ENCODE measurements at places on chromosomes 11 and 22.

DNA sequence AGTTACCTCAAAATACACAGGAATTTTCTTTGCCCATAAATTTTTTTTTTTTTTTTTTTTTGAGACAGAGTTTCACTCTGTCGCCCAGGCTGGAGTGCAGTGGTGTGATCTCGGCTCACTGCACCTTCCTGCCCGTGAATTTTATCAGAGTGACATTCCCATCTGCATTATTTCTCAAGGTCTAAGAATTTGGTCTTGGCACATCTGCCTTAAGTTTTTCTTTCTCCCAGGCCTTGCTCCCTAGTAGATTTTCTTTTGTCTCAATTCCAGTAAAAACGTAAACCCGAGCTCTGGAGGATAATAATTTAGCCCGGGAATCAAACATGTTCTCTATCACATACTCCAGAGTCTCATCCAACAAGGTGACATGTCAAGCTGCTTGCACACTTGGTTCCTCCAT lies 12.4 kb downstream of the TRIM6 start:
- no peak for DNase-seq

DNA sequence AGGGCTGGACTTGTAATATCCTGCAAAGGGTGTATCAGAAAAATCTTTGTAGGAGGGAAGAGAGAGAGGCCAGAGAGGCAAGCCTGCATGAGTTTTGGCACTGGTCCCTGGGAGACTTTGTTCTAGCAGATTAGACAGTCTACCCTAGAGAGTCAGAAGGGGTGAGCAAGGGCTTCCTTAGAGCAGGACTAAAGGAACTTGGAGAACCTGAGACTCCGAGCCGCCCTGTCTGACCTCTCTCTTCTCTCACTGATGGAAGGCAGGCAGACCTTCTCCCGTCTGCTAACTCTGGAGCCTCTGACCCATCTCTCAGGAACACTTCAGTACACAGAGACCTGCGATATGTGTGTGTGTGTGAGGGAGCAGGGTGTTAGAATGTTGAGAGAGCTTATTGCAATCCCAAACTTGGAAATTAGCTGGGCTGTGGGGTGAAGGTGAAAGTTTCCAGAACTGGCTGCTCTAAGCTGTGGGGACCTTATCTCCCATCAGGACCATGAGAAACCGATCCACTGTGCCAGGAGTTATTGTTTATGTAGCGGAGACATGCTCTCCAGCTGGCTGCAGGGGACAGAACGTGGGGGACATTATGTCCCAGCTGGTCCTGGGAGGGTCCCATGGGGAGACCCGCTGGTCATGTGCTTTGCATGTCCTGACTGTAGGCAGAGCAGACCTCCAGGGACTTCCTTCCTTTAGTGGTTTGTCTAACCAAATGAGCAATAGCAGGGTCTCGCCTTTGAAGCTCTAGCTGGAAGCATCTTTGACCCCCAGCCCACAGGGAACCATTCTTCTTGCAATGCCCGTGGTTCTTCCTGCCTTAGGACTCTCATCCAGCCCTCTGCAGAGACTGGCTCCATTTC lies 51.1 kb downstream of the TIMP3 start:
- DNase-seq: no peak

- no peak for DNase-seq
These were observed 1.2 kb downstream of the HIKESHI start for GRCh38 chr11:86303257-86303656.

- no peak for DNase-seq
These were observed 16.2 kb downstream of the PHRF1 start for GRCh38 chr11:592501-592900.

DNA sequence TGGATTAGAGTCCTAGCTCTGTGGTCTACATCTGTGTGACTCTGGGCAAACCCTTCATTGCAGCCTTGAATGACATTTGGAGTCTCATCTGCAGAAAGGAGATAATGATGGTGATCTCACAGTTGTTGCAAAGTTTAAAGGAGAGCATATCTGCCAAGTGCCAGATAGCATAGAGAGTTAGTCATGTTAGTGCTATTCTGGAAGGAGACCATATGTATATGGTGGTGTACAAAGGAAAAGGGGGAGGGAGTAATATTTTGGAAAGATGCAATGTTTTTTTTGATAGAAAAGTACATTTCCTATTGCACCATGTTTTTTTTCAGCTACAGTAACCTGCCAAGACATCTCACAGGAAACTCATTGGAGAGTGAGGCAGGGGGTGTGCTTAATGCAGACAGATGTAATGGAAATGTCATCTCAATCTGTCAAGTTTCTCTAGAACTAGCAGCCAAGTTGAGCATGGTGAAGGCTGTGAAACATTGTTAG lies 92.1 kb upstream of the NARS2 start:
- no peak for DNase-seq

GRCh38 chr22:43571181-43571580 lies 159.4 kb downstream of the MPPED1 start:
- no peak for DNase-seq

DNA sequence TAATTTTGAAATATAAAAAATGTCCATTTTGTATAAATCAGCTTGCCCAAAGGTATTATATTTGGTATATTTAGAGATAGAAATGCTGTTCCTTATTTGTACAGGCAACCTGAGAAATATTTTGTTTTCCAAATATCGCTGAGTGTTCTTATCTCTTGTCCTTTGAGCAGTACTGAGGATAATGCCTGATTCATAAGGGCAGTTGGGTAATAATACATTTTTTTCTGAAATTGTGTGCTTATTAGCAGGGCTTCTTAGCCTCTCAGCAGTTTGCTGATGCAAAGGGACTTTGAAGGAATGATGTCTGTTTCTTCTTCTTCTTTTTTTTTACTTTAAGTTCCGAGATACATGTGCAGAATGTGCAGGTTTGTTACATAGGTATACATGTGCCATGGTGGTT lies 69.1 kb downstream of the LDLRAD3 start:
- no peak for DNase-seq

- DNase-seq: no peak
These were observed 59.1 kb upstream of the SCUBE2 start for GRCh38 chr11:9150501-9150900.

DNA sequence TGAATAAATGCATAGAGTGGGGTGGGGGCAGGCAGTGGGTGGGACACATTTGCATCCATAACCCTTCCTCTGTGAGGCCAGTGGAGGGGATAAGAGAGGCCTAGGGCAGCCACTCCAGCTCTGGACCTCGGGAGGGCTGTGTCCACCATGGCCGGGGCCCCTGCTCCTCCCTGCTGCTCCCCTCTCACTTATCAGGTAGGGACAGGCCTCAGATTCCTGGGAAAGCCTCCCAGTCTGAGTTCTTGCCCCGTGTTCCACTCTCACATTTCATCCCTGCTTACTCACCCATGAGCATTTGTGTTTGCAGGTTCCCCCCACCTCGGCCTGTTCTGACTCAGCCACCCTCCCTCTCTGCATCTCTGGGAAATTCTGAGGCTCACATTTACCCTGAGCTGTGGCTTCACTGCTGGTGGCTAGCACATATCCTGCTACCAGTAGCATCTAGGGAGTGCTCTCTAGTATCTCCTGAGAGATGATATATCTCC lies 128.7 kb upstream of the TOP3B start:
- no peak for DNase-seq

DNA sequence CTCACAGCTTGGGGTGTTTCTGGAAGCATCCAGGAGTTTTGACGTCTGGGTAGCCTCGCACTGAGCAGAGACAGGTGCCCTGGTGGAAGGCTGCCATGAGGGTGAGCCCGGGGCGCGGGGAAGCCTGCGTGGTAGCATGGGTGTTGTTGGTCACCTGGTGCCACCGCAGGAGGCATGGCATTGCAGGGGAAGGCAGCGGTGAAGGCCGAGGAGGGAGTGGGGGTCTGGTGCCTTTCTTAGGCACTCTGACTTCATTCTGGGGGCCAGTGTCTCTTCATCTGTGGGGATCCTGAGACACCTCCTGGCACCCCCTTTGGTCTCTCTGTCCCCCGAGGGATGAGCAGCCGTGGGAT lies 271.2 kb downstream of the TBC1D22A start:
- DNase-seq: no peak

GRCh38 chr11:100778166-100778785 lies 91.2 kb downstream of the ARHGAP42 start:
- no peak for DNase-seq

GRCh38 chr11:122434786-122435185 lies 220.7 kb upstream of the UBASH3B start:
- no peak for DNase-seq

- DNase-seq: peak; percentile 79
These were observed at the start of gene FAM181B for GRCh38 chr11:82733444-82734119. Gene FAM181B, minus strand, starts transcription at chr11:82733864. Its CDS starts 135 bp downstream, at chr11:82733729.

DNA sequence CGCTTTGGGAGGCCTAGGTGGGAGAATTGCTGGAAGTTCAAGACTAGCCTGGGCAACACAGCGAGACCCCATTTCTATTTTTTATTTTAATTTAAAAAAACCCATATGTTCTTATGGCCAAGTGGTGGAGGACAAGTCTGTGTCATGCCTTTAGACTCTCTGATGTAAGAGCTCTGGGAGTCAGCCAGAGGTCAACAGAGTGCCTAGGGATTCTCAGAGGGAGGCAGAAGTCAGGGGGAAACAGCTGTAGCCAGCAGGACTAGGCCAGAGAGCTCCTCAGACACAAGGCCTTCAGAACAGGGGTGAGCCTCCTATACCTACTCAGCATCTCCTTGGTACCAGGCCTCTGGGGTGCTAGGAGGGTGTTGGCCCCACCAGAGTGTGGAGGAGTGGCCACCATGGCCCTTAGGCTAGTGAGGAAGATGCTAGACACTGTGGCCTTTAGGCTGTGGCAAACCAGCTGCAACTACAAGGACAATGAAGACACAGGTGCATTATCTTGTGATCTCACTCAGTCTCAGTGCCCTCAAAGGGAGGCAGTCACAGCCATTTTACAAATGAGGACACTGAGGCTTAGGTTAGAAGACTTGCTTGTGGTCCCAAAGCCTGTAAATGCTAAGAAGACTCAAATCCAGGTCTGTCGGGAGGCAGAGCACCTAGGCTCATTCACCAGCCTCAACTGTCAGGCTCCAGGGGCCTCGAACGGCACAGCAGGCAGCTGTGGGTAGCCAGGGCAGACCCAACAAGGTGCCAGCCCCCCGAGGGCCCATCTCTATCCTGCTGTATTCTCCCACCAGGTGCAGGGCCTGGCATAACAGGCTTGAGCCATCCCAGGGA lies 5.0 kb downstream of the ZP1 start:
- DNase-seq: no peak

DNA sequence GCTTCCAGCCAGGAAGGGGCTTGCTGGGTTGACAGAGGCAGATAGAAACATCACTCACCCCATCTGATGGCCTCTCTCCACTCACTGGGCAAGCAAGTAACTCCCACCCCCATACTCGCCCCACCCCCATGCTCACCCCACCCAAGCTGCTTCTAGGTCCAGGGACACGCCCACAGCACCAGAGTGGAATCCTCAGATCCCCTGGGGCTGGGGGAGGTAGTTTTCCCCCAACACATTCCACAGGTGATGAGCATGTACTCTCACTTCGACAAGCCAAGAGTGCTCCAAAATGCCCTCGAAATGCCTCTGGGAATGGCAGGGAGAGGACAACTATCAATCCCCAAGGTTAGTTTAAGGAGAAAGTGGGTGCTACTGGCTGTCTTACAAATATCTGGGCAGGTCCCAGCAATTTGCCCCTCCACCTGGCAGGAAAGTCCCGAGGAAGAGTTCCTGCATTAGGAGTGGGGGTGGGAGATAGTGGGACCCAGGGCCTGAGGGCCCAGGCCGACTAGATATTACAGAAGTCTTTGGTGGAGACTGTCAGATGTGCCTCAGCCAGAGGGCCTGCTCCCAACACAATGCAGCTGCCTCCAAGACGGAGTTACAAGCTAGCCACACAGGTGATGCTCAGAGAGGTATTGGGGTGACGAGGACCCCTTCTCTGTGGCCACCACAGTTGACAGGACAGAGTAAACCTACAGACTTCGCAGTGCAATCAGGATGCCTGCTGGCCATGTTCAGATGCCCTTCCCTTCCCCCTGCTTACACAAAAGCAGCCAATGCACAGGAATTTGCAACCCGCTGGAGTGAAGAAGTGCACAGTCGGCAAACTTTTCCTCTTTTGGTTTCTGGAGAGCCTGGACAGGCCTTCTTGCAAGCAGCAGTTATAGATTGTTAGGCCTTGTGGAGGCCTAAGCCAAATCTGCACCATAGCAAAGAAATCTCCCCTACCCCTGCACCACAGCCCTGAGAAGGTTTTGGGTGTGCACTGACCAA lies 2.9 kb upstream of the LMO1 start:
- no peak for DNase-seq

DNA sequence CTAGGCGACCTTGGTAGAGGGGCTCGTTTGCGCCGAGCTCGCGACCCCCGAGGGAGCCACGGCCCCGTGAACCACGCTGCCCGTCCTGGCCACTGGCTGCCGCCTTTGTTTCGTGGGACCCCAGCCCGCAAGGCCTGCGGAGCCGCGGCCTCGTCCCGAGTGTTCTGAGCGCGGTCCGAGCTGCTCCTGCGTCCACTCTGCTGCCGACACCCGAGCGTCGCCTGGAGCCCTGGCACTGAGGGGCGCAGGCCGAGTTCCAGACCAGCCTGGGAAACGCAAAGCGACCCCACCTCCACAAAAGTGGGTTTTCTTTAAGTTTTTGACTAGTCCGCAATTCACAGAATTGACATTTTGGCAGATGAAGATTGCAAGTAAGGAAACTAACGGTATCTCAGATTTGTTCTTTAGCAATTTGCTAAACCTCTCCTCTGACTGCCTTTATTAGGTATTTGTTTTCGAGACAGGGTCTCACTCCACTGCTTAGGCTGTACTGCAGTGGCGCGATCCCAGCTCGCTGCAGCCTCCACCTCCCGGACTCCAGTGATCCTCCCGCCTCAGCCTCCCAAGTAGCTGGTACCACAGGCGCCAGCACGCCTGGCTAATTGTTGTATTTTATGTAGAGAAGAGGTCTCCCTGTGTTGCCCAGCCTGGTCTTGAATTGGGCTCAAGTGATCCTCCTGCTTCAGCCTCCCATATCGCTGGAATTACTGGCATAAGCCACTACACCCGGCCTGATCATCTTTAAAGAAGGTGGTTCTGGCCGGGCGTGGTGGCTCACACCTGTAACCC lies 879 bp upstream of the RNH1 start:
- no peak for DNase-seq

DNA sequence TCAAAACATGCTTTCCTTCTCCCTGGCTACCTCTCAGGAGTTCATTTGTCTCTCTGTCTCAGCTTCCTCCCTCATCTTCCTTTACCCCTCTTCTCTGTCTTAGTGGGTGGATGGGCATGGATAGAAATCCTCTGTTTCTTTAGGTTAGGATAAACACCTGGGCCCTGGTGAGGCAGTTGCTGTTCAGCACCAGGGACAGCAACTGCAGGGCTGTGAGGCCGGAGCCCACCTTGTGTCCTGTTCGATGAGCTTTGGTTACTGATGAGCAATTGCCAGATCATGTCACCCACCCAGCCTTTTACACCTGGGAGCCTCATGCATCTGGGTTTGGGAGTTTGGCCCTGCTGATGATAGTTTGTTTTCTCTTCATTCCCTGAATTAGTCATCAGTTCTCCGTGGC lies 6.1 kb upstream of the CRYBB3 start:
- peak; percentile 86 for DNase-seq

GRCh38 chr11:61739966-61740365 lies 12.5 kb upstream of the MYRF start:
- DNase-seq: no peak

DNA sequence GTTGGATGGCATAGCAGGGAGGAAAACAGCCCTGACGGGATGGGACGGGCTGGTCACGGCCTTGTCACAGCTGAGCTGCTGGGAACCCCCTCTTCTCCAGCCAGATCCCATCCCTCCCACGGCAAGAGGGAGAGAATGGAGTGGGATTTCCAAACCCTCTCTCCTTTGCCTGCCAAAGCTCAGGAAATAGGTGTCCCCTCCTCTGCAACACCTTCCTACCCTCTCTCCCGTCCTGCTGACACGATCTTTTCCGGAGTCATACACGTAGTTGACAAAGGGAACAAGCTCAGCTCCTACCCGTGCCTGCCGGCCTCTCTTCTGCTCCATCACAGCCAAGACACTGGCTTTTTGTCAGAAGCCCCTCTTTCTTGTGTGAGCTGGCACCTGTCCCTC lies 48.1 kb downstream of the PISD start:
- no peak for DNase-seq
